GM06990 (cell line): ENCODE measurements at places on chromosomes 11 and 22.

DNA sequence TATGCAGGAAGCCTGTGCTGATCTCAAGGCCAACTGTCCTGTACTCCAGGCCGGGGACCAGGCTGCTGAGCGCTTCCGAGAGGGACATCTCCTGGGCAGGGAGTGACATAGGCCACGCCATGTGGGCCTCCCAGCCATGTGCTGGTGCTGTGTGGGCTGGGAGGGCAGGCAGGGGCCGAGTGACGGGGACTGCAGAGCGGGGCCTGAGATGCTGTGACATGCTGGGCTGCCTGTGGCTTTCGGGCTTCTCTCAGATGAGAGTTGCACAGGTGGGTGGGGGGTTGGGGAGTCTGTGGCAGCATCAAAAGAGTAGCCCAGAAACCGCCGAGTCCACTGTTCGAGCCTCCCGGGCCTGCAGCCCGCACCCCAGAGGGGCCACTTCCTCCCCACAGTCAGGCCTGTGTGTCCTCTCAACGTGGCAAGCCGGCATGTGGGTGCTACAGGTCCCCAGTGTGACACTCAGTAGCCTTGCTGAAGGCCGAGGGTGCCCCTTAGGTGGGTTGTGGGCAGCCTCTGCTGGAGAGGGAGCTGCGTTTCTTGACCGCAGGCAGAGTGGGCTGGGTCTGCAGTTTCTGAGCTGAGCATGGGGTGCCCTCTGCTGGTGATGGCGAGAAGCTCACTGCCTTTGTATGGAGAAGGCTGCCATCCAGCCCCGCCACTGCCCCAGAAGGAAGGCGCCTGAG is 101.2 kb downstream of the BCR start:
- peak; percentile 71 for DNase-seq

DNA sequence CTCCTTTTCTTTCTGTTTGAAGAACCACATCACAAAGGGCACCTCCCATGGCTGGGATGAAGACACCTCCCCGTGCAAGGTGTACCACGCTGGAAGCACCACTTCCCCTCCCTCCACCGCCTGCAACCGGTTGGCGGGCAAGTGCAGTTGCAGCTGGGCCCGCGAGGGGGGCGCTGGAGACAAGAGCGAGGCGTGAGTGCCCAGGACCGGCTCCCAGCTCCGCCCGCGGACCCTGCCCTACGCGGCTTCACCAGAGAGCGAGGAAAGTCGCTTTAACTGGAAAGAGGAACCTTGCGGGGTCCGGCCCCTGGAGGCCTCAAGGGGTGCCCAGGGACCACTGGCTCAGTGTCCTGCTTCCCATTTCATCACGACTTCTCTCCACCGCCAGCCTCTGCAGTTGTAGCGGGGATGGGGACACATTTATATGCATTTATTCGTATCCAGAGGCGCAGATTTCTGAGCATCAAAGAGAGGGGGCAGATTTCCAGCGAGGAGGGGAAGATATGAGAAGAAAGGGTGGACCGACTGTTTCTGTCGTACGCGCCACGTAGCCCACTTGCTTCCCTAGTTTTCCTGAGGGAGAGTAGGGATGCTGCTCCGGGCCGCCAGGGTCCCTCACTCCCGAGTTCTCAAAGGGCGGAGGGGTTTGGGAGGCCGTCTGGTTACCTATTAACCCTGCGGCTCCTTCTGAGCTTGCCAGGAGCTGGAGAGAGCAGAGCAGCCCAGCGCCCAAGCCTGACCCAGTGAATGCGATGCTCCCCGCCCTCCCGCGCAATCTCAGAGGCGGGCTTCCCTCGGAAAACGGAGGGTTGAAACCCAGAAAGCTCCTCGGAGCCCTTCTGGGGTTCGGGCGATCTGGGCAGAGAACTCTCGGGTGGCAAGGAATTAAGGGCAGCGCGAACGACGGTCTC is 3.5 kb downstream of the ESAM start:
- DNase-seq = peak; percentile 74

DNA sequence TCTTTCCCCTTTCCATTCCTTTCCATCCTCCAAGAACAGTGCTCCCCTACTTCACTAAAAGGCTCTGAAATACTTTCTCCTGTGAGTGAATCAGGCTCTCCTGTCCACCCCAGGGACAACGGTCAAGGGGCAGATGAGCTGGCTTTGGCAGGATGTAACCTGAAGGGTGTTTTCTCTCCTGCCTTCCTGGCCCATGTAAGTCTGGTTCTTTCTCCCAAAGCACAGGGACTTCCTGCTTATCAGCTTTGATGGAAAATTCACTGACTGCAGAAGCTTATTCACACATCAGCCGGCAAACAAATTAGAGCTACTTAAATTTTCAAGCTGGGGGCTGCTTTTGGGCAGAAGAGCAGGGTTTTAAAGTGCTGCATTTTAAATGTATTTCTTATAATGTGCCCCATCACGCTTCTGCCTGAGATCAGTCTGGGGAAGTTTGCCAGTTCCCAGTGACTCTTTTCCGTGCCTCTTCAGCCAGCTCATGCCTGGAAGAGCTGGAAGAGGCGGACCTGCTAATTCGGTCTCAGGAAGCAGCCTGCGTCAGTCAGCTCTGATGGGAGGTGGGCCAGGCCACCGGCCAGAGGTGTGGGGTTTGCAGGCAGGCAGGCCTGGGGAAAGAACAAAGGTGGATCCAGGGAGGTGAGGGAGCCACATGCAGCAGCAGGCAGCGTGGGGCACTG is 140.4 kb upstream of the TBCEL start:
- no peak for DNase-seq

GRCh38 chr11:119223856-119224255 is 17.7 kb downstream of the CBL start:
- DNase-seq = no peak

GRCh38 chr22:23621082-23621780 is 10.9 kb downstream of the DRICH1 start:
- no peak for DNase-seq

GRCh38 chr11:4183410-4184057 is 88.9 kb downstream of the RRM1 start:
- DNase-seq = no peak

GRCh38 chr11:12800871-12801270 is 126.7 kb downstream of the TEAD1 start:
- DNase-seq = no peak

- DNase-seq = no peak
These were observed 150.7 kb downstream of the MYO18B start for GRCh38 chr22:25892678-25893077.

GRCh38 chr11:16412525-16413172 is 56.3 kb upstream of the SOX6 start:
- DNase-seq = peak; percentile 18

DNA sequence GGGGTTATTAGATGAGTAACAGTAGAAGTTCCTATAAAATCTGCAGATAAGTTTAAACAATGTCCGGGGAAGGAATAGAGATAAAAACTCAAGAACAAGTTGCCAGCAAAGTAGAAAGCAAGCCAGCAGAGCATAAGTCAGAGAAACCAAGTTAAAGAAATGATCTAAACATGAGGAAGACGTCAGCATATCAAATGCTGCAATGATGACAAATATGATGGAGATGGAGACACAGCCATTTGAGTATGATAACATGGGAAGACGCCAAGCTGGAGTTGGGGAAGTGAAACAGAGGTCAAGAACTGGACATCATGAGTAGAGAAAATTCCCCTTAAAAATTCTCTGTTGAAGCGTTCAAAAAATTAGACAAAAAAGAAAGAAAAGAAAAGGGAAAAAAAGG is 571.5 kb downstream of the CNTN5 start:
- no peak for DNase-seq
